T47D (cell line): ENCODE measurements at places on chromosomes 13 and 19.
A peak's percentile ranks its signal among the peaks of the same experiment; 100 is the strongest.

- peak; percentile 76 for DNase-seq
Measured at GRCh38 chr13:51801631-51802099, 2.3 kb downstream of the DHRS12 start.

- DNase-seq: no peak
Measured at GRCh38 chr19:5079071-5079774, 110.3 kb downstream of the KDM4B start.

GRCh38 chr19:4049432-4049831 lies 17.3 kb downstream of the ZBTB7A start:
- DNase-seq: no peak

GRCh38 chr13:46109451-46109850 lies 4.6 kb upstream of the CPB2 start:
- no peak for DNase-seq

GRCh38 chr19:44987148-44987675 lies 14.1 kb upstream of the RELB start:
- DNase-seq: no peak

DNA sequence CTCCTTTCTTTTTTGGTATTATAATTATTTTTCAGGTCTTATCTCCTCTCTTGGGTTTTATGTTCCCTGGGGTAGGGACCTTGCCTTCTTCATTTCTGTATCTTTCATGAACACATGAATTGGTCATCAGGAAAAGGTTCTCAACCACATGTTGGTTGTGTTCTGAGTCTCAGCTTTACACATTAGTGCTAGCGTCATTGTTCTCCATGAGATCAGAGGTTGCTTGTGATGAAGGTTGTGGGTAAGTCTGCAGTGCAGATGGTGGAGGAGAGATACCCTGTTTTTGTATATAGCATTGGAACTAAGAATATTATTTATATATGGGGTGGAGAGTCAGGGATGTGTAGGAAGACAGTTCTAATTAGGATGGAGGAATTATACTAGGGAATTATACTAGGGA lies 24.5 kb upstream of the CEACAM8 start:
- DNase-seq: no peak

DNA sequence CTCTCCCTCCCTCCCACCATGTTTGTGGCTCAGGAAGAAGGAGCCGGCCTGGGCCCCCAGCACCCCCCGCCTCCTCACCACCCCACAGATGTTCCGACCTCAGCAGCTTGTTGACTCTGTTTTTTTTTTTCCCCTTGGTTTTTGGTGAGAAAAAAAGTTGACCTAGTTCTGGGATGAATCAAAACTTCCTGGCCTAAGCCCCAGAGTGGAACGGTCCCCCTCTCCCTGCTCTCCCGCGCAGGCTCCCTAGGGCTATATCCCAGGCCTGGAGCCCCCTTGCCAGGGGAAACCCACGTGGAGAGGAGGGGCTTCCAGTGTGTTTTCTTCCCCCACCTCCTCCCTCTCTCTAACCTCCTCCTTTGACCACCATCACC lies 4.0 kb downstream of the COL5A3 start:
- no peak for DNase-seq

DNA sequence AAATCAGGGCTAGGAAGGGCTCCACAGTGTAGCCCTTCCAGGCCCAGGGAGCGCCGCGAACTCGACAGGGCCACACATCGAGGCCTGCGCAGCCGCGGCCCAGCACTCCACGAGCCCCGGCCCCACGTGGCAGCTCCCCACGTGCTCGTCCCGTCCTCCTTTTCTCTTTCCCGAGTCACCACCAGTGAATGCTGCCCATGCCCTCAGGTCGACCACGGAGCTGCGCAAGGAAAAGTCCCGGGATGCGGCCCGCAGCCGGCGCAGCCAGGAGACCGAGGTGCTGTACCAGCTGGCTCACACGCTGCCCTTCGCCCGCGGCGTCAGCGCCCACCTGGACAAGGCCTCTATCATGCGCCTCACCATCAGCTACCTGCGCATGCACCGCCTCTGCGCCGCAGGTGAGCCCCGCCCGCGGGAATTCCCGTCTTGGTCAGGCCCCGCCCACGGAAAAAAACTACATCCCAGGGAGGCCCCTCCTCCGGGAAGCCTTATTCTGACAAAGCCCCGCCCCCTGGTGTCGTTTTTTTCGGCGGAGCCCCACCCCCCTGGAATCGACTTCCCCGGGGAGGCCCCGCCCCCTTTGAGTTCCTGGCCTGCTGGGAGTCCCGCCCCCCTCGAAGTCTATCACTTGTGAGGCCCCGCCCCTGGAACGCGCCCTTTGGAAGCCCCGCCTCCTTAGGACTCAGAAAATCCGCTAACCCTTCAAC lies 7.0 kb downstream of the HIF3A start:
- DNase-seq: peak; percentile 96

- no peak for DNase-seq
Measured at GRCh38 chr13:78958006-78958405, 299.1 kb upstream of the OBI1 start.

- DNase-seq: peak; percentile 2
Measured at GRCh38 chr19:46144756-46145155, 3.3 kb upstream of the IGFL2 start.

- no peak for DNase-seq
Measured at GRCh38 chr19:35937345-35938281, 1.4 kb downstream of the LRFN3 start.

- no peak for DNase-seq
Measured at GRCh38 chr13:27789495-27790303, 2.6 kb upstream of the GSX1 start.

DNA sequence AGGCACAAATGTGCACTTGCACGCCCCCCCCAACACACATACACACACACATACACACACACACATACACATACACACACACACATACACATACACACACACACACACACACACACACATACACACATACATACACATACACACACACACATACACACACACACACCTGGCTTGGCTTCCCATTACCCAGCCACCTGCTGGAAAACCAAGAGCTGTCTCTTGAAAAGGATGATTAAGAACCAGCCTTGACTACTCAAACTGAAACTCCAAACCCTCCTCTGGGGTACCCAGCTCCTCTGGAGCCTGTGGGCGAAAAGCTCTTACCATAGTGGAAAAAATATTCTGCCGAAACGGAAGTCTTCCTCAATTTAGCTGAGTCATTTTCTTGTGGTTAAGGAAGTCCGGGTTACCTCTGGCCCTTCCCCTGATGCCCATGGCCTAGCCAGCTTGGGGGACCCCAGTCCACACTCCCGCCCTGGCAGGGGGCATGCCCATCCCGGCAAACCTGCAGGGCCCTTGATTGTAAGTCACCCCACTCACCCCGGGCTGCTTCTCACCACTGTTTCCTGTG lies 21.9 kb downstream of the CEBPA start:
- DNase-seq: no peak

GRCh38 chr13:93422980-93423543 lies 196.5 kb downstream of the GPC6 start:
- no peak for DNase-seq

DNA sequence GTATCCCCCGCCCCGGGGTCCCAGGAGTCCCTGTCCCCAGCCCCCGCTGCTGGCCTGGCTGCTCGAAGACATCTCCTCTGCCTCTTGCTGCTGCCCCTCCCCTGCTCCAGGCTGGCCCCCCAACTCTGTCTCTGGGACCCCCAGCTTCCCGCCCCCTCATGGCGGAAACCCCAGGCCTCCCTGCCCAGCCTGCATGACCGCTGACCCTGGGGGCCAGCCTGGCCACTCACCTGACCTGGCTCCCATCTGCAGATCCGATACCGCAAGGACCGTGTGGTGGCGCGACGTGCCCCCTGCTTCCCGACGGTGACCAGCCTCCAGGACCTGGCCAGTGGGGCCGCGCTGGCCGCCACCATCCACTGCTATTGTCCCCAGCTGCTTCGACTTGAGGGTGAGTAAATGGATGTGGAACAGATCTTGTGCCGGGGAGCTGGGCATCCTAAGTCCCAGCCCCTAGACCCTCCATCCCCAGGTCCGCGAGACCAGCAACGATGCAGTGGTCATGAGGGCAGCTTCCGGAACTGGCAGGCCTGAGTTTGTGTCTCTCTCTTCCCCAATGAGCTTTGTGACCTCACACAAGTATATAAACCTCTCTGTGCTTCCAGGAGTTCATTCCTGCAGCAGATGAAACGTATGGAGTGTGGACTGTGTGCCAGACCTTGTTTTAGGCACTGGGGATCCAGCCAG lies 12.4 kb downstream of the CAMSAP3 start:
- DNase-seq: no peak

DNA sequence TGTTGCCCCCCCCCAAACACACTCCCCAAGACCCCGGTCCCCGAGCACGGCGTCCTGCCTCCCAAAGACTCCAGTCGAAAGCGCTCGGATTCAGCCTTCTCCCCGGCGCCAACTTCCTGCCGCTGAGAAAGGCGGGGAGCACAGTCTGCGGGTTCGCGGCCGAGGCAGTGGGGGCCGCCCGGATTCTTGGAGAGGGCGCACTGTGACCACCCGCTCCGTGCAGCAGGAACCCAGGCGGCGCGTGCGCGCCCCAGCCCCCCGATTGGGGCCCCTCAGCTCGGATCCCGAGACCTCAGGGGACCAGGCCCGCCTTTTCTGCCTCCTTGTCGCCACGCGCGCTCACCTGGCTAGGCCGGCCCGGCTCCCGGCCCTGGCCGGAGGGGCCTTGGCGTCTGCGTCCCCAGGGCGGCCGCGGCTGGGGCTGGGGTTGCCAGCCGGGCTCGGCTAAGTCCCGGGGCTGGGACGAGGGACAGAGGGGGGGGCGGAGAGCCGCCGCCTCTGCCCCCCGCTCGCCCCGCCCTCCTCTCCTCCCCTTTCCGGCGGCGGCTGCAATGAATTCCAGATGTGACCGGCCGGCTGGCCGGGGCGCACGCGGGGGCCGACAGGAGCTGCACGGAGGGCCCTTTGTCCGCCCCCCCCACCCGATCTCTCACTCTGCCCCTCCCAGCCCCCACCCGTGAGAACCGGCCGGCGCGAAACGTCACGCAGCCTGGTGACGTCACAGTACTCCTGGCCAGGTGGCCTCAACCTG lies at the start of gene S1PR2:
Gene S1PR2, minus strand, starts transcription at position 471 of the 751 bp plus-strand sequence. CDS start 6,426 bp downstream, outside the sequence.
- DNase-seq: peak; percentile 57

DNA sequence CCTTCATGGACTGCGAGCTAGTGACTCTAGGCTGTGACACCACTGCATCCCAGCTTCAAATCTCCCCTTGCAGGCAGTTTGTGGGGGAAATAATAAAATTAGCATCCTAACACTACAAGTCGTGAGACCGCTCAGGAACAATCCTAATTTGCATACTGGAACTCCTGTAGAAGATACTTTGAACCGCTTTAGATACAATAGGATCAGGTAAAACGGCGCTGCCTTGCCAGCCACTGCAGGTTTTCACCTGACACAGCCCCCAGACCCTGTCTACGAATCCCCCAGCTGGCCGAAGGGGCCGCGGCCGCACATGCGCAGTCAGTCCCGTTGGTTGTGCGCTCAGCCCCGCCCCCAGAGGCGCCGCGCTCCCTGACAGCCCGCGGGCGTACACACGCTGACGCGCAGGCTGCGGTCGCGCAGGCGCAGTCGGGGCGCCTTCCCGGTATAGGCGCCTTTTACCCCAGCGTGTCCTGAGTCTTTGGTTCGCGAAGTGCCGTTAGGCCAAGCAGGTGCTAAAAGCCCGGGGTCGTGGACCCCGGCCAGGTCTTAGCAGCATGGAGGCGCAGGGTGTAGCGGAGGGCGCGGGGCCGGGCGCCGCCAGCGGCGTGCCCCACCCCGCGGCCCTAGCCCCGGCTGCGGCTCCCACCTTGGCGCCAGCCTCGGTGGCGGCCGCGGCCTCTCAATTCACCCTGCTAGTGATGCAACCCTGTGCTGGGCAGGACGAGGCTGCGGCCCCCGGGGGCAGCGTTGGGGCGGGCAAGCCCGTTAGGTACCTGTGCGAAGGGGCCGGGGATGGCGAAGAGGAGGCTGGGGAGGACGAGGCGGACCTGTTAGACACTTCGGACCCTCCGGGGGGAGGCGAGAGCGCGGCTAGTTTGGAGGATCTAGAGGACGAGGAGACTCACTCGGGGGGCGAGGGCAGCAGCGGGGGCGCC lies at the start of gene RFXAP:
Gene RFXAP, plus strand, starts transcription at position 419 of the 935 bp plus-strand sequence. Its CDS starts 136 bp downstream, at position 555.
- DNase-seq: peak; percentile 81

DNA sequence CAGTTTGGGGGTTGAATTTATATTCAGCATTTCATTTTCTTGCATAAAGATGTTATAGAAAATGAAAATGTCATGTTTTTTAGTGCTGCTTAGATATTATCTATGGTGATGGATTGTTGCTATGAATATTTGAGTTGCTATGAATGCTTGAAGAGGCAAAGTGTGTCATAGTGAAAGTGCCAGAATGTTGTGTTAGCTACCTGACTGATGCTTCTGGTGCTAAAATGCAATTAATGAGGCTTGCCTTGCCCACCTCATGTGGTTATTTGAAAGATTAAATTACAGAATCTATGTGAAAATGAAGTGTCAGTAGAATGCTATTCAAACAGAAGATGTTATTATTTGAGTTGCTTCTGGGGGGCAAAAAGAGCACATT lies 62.7 kb upstream of the MYCBP2 start:
- DNase-seq: no peak

DNA sequence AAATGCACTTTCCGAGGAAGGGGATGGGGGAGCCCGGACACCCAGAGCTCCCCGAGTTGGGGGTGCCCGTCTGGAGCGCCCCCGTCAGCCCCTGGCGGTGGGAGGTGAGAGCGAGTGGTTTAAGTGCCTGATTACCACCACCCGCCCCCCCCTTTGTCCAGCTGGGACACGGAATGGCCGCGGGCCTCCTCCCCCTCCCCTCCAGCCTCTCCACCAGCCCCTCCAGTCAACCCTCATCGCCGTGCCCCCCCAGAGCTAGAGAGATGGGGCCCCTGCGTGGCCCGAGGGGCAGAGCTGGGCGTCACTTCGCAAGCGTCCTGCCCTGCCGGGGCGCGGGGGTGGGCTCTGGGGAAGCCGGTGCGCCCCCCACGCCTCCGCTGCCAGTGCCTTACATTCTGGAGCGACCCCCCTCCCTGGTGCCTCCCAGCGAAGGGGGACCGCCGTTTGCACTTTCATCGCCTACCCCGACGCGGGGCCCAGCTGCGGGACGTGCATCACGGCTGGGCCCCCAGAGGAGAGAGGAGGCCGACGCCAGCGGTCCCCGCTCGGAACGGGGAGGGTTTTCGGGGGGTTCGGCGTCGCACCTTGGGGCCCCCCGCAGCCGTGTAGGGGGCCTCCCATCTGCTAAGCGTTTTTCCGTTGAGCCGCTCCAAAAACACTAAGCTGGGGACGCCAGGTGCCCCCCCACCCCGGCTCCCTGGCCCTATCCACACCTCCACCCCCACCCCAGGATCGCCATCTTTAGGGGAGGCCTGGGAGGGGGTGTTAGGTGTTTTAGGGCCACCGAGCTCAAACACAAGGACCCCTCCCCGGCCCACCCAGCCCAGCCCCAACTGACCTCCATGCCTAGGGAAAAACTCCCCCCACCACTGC lies 16.4 kb downstream of the SMIM24 start:
- no peak for DNase-seq
